Smooth muscle cell of bladder (primary cell): ENCODE measurements at places on chromosomes 5 and 9. TPM values are rescaled to one million over a fixed set of nuclear protein-coding genes. Genes with fewer than 3 reads are reported as not detected.

The IER5L gene
- 38.0 and 70.7 TPM in 2 replicates for total RNA-seq

The ODF2 gene
- total RNA-seq = 30.0 and 39.2 TPM in 2 replicates

The PDCD1LG2 gene
- 2.6 and 3.2 TPM in 2 replicates for total RNA-seq

The HTR1A gene
- not detected in 2 replicates for total RNA-seq

The F12 gene
- total RNA-seq = 0.18 and 0.28 TPM in 2 replicates

The C7 gene
- 1.1 and 4.0 TPM in 2 replicates for total RNA-seq

The GFI1B gene
- total RNA-seq = not detected in 2 replicates

The GARNL3 gene
- total RNA-seq = 1.3 and 1.9 TPM in 2 replicates

The DRD1 gene
- total RNA-seq = under 0.01 and 0.14 TPM in 2 replicates

The FLT4 gene
- under 0.01 and 0.37 TPM in 2 replicates for total RNA-seq

The TLX3 gene
- total RNA-seq = not detected in 2 replicates

The CLTB gene
- total RNA-seq = 99.0 and 107 TPM in 2 replicates
